ENCODE measurements at places on chromosomes 3 and 15. TPM values are rescaled to one million over a fixed set of nuclear protein-coding genes. Genes with fewer than 3 reads are reported as not detected.
A peak's percentile ranks its signal among the peaks of the same experiment; 100 is the strongest.

Gene MAP1A
- 2.3 TPM for total RNA-seq

Gene PTH1R
- not detected for total RNA-seq

Gene ADAMTS17
- total RNA-seq: 8.9 TPM

Gene MAN2A2
- total RNA-seq: 133 TPM

Gene PTPRG
- 0.23 TPM for total RNA-seq

DNA sequence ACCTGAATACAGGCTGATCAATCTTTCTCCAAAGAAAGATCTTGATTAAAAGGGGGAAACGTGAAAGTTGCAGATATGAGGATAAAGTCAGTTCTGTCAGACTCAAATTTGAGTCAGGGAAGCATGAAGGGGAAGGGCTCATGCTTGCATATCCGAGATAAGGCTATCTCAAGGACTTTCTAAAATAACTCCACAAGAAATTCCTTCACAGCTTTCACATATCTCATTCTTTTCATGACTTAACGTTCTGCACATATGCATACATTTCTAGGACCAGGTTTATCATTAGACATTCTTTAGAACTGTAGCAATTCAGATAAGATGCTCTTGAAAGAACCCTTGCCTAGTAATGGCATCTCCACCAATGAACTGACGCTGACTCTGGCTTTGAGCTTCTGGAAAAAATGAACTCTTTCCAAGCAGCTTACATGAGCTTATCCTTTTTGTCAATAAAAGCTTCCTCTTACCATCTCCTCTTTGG is 15.9 kb downstream of the SH3GL3 start:
- no peaks in the 10 kb centered on the region for H3K27me3 ChIP-seq
- DNase-seq: no peak
- H3K36me3 ChIP-seq: no peaks in the 10 kb centered on the region
- H3K27ac ChIP-seq: no peak overlapping the region

- no peak for DNase-seq
- no peak overlapping the region for H3K27ac ChIP-seq
- H3K27me3 ChIP-seq: no peaks in the 10 kb centered on the region
- no peaks in the 10 kb centered on the region for H3K36me3 ChIP-seq
- H3K4me1 ChIP-seq: no peaks in the 10 kb centered on the region
- H3K4me3 ChIP-seq: no peak overlapping the region
Observed at GRCh38 chr3:104297617-104298016, 1069.1 kb upstream of the ALCAM start.

- no peak for DNase-seq
- H3K27me3 ChIP-seq: no peaks in the 10 kb centered on the region
- H3K4me3 ChIP-seq: no peak overlapping the region
- H3K27ac ChIP-seq: peak overlapping the region; percentile 57
- peaks cover 23% of the 10 kb centered on the region for H3K4me1 ChIP-seq
Observed at GRCh38 chr15:56207092-56207491, 36.6 kb downstream of the RFX7 start.

- DNase-seq: no peak
- no peak overlapping the region for H3K27ac ChIP-seq
- H3K4me1 ChIP-seq: no peaks in the 10 kb centered on the region
- H3K36me3 ChIP-seq: no peaks in the 10 kb centered on the region
Observed at GRCh38 chr3:158918008-158918407, 116.2 kb downstream of the MFSD1 start.

DNA sequence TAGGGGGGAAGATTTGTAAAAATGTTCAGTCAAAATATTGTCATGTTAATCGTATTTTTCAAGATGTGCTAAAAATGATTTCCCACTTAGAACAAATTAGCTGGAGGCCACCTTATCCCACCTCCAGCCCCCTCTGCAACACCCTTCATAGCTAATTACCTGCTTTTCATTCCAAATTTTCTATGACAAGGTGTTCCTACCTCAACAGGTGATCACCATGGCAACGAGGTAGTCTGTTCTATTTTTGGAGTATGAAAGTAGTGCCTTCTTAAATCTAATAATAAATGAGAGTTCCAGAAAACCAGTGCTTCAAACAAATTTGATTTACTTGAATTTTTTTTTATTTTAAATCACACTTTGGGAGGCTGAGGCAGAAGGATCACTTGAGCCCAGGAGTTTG is 149.8 kb downstream of the FNDC3B start:
- no peak for DNase-seq
- H3K36me3 ChIP-seq: no peaks in the 10 kb centered on the region
- H3K4me3 ChIP-seq: no peak overlapping the region
- no peaks in the 10 kb centered on the region for H3K27me3 ChIP-seq
- no peaks in the 10 kb centered on the region for H3K4me1 ChIP-seq

GRCh38 chr15:80523746-80524145 is 119.6 kb downstream of the ARNT2 start:
- H3K4me1 ChIP-seq: no peaks in the 10 kb centered on the region
- no peak for DNase-seq
- H3K27ac ChIP-seq: no peak overlapping the region
- H3K27me3 ChIP-seq: peaks cover 14% of the 10 kb centered on the region
- H3K36me3 ChIP-seq: no peaks in the 10 kb centered on the region
- H3K4me3 ChIP-seq: no peak overlapping the region

All from T-cell (primary cell).